ENCODE measurements at places on chromosomes 1 and 21.

DNA sequence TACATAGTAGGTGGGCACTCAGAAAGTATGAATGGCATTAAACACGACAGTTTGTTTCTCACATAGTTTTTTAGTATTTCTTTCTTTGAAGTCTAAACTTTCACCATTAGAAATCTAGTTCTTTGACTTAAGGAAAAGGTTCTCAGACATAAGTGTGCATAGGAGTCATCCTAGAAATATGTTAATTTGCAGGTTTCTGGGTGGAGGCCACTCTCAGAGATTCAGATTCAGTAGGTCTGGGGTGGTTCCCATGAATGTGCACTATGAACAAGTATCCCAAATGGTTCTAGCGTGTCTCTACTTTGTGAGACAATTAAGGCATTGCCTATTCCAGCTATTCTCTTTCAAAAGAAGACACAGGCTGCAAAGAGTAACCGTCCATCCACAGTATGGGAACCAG is 119.3 kb downstream of the NGF start:
- DNase-seq: no peak

- DNase-seq: no peak
These were observed 9.2 kb upstream of the COL6A1 start for GRCh38 chr21:45972353-45972715.

- DNase-seq: no peak
These were observed 187.3 kb upstream of the DMRTA2 start for GRCh38 chr1:50610563-50610962.

- DNase-seq: no peak
These were observed 90.1 kb downstream of the PLPPR5 start for GRCh38 chr1:98914547-98914946.

- DNase-seq: no peak
These were observed 64.3 kb downstream of the ANKRD13C start for GRCh38 chr1:70290218-70290617.

DNA sequence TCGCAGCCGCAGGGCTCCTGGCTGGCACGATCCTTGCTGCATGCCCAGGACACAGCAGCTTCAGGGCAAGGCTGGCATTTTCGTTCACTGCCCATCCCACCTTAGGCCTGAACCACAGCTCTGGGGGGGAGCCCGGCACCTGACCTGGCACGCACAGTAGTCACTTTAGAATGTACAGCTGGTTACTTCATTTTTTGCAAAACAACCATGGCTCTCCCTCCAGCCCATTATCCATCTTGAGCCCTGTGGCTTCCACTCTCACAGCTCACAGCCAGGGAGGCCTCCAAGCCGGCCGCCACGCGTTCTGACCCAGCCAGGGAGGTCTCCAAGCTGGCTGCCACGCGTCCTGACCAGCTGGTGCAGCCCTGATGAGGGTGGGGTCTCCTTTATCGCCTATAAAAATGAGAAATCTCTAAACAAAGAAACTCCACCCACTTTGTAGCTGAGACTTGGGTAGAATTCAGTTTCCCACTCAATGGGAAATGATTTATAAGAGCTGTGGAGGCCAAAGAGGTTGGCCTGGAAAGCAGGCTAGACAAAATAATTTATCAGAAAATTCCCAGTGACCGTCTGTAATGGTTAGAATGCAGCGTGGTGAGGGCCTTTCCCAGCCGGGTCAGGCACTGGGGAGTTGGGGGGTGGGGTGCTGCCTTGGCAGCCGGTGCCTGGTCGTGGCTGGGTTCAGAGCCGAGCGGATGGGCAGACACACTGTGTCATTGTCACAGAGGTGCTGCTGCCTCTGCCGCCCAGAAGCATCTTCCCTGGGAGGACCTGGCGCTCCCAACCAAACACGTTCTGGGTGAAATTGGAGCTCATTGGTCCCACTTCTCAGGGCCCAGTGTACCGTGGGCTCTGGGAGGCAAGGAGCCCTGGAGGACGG is 54.6 kb upstream of the ACTRT2 start:
- no peak for DNase-seq

GRCh38 chr1:15007842-15008241 is 145.7 kb upstream of the TMEM51 start:
- DNase-seq: no peak

- no peak for DNase-seq
These were observed 6.8 kb upstream of the PLXNA2 start for GRCh38 chr1:208251015-208251414.

- no peak for DNase-seq
These were observed 73.7 kb downstream of the TOR3A start for GRCh38 chr1:179155615-179156014.

DNA sequence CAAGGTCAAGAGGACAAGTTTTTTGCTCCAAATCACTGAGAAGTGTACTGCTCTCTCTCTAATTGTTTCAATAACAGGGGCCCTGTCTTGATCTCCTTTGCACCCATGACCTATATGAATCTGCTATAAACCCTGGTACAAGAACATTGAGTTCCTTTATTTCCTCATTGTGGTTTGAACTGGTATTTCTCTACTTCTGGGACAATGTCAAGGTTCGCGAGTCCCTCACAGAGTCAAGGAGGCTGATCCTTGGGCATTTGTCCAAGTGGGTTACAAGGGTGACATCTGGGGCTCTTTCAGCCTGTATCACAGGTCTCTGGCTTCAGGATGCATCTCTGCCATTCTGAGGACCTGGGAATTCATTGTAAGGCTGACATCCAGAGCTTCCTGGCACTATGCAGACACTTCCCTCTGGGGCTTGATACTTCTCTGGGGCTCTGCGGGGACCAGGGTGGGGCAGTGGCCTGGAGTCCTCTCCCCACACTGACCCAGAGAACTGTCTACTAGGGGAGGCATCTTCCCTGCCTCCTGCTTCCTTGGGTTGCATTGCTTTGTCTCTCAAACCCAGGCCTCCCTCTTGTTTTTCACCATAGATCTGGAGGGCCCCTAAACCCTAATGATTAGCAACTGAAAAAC is 22.5 kb upstream of the ZNF648 start:
- no peak for DNase-seq

- no peak for DNase-seq
These were observed 12.3 kb downstream of the UQCRH start for GRCh38 chr1:46315669-46316403.

GRCh38 chr1:70718086-70718630 is 307.1 kb downstream of the CTH start:
- DNase-seq: no peak

DNA sequence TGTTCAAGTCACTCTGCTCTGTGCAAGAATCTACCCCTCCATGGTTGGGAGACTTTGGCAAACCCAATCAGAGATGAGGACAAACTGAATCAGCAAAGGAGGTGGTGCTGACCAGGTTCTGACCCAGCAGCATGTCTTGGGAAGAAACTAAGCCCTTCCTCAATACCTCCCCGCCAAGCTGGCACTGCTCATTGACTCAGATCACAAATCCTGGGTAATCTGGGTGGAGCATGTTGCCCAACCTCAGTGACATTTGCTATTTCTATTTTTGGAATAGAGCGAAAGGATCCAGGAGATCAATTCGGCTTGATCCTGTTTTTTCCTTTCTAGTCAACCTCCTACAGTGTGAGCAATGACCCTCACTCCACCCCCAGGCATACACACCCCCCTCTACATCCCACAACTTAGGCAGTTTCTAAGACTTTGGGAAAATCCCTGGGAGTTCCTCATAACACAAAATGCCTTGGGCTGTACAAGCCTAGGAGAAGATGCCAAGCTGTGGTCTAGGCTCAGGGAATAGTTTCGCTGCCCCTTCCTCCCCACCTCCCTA is 166.8 kb upstream of the KCNJ6 start:
- no peak for DNase-seq

DNA sequence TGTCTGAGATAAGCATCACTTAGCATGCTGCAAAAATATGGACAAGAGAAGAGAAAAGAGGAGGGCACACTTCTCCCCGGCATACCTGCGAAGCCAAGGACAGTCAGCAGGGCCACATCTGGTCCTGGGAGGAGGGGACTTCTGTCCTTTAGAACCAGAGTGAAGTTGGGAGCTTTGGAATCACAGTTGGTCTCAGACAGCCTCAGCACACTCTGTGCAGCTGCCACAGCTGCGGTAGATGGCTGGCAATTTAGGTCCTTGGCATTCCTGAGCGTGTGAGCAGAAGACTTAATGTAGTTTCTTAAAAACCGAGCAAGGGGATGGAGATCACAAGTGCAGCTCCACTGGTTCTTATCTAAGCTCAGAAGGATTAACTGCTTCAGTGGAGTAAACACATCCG is 32.3 kb downstream of the LRRC53 start:
- no peak for DNase-seq

- DNase-seq: no peak
These were observed 3.8 kb downstream of the SGIP1 start for GRCh38 chr1:66537718-66538117.

DNA sequence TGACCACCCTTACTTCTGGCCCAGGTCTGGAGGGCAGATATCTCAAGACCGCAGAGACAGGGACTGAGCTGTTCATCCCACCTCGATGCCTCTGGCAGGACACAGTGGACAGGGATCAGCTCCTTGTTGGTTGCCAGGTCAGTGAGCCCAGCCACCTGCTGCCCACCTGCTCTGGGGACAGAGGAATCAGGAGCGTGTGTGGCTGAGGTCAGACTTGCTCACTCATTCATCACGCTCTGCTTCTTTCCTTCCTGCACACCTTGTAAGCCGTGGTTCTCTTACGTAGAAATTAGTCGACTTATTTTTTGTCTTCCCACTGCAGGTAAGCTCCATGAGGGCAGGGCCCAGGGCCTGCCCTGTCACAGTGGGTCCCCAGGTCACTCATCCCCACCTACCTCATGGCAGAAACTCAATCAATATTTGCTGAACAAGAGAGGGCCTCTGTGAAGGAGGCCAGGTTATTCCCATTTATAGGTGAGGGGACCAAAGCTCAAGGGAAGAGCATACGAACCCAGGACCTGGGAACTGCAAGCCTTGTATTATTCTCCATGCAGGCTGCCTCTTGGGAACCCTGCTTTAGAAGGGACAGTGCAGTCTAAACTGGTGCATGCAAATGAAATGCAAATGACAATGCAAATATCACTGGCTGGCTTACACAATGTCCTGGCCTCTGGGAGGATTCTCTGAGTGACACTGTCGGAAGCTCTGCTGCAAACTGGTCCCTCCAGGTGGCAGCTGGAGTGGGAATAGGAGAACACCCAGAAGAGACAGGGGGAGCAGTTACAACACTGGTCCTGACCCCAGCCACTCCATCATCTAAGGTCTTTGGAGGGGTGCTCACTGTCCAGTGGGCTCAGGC is 58.4 kb upstream of the PAX7 start:
- no peak for DNase-seq

DNA sequence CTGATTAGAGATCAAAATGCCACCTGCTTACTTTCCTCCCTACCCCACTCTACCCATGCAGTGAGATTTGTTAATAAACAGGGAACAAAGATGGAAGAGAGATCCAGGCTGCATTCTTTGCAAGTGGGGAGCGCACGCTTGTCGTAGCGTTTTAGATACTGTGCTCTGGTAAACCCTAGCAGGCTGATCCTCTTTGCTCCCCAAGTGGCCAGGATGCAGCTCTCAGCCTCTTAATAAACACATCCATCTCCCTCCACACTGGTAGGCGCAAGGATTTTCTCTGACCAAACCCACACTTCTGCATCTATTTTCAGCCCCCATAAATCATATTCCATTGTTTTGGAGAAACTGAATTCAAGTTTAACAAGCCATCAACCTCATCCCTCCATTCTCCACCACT is 2.9 kb downstream of the PGBD5 start:
- no peak for DNase-seq

- DNase-seq: no peak
These were observed 185.0 kb downstream of the PBX1 start for GRCh38 chr1:164743976-164744375.

- DNase-seq: no peak
These were observed 280.6 kb downstream of the TTLL7 start for GRCh38 chr1:83718338-83718737.

DNA sequence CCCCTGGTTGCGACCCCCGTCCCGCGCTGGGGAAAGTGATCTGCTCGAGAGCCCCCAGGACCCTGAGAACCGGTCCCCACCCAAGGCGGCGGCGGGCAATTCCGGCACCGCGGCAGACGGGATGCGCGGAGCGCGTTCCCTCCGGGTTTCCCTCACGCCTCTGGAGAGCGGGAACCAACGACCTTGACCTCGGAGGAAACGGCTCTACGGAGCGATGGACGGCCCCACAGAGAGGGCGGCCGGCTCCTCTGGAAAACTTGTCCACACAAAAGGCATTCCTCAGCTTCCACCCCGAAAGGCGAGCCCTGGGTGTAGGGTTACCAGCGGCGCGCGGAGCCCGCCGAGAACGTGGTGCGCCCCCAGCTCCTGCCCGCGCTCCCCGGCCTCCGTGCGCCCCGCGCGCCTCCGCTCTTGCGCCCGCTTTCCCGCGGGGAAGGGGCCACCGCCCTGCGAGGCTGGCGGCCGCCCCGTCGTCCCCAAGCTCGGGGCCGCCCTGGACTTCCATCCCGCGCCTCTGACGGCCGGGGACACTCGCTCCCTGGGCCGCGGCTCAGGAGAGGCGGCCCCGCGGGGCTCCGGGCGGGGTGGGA is 391 bp upstream of the KIAA1614 start:
- DNase-seq: no peak

Measured in activated naive CD4-positive, alpha-beta T cell (primary cell).